GF-D8 (cell line): ENCODE measurements at places on chromosomes 12 and 14.

DNA sequence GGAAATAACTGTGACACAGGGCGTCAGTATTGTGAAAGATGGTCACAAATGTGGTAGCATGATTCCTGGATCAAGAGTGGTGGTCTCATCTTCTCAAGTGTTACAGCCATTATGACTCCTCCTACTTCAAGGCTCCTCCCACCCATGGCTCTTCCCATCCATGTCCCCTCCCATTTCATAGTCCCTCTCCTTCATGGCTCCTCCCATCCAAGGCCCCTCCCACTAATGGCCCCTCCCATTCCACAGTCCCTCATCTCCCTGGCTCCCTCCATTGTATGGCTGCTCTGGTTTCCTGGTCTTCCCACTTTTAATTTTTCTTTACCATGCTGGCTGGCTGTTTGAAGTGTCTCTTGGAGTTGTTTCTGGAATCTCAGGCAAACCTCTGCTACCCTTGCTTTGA lies 1375.2 kb upstream of the TMEM132C start:
- DNase-seq, result no peak

GRCh38 chr14:96660123-96660522 lies 137.1 kb upstream of the VRK1 start:
- no peak for DNase-seq

DNA sequence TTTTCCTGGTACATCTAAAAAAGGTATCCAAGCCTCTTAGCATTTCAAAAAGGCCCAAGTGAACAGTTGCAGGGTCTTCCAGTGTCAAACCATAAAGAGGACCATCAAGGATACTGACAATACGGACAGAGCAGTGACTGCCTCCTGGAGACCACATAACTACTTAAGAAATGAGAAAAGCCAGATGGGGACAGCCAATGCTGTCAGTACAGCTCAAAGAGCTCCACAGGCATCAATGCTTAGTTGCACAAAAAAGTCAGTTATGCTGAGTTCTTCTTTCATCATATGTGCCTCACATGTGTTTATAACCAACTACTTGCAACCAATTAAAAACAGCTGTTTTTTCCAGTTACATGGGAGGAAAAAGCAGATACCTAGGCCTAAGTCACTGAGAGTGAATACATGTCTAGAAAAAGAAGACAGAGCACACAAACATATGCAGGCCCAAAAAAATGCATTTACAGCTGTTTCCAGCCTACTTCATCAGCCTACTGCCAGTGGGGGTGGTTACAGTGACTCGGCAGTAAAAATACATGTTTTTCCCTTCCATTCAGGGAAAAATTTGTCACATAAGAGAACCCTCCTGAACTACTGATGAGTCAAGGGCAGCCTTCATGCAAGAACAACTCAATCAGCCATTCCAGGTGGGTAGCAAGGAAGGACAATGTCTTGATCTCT lies 84.0 kb downstream of the DCAF5 start:
- peak; percentile 14 for DNase-seq

- no peak for DNase-seq
Measured at GRCh38 chr12:111202237-111202915, 166.5 kb downstream of the PHETA1 start.

- DNase-seq, result no peak
Measured at GRCh38 chr12:132838410-132839080, 9.9 kb upstream of the GOLGA3 start.

GRCh38 chr14:101010835-101011234 lies 107.3 kb upstream of the RTL1 start:
- DNase-seq, result no peak

DNA sequence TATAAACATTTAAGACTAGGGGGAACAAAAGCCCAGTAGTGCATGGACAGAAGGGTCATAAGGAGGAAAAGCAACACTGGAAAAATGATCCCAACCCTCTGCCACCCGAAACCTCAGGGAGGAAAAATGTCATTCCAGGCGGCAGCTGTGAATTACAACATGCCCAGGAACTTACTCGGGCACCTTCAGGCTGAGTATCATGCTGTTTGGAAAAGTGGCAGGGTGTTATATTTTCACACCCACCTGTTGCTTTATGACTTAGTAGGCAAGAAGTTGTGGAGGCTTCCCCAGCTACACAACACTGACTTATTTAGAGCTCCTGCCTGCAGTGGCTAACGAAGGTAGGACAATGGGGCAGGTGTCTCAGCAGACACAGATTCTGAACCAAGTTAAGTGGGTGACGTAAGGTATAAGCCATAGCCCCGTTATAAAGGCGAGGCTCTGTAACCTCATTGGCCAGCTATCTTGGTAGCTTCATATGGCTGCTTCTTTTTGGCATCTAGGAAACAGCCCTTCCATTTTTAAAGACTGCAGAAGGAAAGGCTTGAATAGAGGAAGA lies 96.1 kb upstream of the IFNG-AS1 start:
- no peak for DNase-seq

- DNase-seq, result no peak
Measured at GRCh38 chr12:75818863-75819262, 212.7 kb downstream of the PHLDA1 start.

- no peak for DNase-seq
Measured at GRCh38 chr12:69000540-69001243, 67.7 kb upstream of the CPM start.

DNA sequence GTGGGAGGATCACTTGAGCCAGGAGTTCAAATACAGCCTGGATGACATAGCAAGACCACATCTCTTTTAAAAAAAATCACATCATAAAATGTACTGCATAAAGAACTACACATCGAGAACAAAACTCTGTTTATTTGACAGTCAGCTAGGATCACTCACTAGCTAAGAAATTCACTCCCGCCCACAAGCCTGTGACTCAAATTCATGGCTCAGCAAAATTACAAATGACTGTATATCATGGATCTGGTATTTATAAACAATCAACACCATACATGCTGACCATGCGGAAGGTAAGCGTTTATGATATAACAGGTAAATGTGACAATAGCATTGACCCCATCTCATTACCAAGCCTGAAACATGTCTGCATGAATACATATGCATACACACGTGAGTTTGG lies 206.5 kb downstream of the EFCAB11 start:
- DNase-seq, result no peak

DNA sequence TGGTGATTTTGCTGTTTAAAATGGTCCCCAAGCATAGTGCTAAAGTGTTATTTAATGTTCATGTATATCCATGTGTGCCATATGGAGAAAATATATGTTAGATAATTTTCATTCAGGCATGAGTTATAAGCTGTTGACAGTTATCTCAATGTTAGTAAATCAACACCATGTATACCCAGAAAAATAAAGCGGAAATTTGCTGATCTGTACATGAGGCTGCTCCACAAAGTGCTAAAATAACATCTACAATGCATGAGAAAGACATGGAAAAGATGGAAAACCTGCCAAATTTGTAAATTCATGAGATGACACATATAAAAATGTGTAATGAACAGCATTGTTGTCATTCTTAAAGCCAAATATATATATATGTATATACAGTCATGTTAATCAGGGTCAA lies 1199.2 kb downstream of the FSCB start:
- no peak for DNase-seq

- DNase-seq, result no peak
Measured at GRCh38 chr12:87323369-87323768, 705.8 kb downstream of the C12orf50 start.

DNA sequence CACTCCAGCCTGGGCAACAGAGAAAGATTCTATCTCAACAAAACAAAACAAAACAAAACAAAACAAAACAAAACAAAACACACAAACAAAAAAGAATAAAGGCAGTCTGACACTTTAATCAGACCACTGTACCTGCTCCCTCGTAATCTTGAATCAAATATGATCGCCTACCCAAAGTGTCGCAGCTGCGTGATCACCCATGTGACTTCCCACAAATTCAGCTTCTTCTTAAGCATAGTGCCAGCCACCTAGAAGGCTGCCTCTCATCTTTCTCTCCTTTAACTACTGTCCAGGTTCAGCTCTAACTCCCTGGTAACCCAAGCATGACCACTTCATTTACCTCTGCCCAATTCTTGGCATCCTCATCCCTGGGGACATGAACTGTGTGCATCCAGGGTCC lies 37.4 kb downstream of the FMNL3 start:
- no peak for DNase-seq

DNA sequence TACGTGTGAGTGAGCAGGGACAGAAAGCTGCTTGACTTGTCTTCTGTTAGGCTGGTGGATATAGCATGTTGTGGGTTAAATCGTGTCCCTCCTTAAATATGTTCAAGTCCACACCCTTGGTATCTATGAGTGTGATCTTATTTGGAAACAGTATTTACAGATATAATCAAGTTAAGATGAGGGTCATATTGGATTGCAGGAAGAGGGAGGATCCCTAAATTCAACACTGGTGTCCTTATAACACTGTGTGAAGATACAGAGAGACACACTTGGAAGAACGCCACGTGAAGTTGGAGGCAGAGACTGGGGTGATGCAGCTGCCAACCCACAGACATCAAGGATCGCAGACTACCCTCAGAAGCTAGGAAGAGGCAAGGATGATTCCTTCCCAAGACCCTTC lies 275.2 kb upstream of the SSTR1 start:
- no peak for DNase-seq

- DNase-seq, result no peak
Measured at GRCh38 chr12:119988472-119989360, at the start of gene BICDL1. Gene BICDL1 (plus strand): TSS chr12:119989236. CDS start chr12:119989869, 633 bp downstream.

DNA sequence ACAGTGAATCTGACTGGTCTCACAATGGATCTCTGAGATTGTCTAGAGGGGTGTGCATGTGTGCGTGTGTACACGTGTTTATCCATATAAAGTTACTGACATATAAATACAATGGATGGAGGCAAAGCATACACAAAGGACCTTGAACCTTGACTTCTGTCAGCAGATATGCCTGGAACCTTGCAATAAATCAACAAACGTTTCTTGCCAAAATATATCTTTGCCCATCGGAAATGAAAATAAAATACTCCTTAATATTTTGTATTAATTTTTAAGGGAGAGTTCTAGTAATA lies 52.1 kb upstream of the KCNJ8 start:
- no peak for DNase-seq

DNA sequence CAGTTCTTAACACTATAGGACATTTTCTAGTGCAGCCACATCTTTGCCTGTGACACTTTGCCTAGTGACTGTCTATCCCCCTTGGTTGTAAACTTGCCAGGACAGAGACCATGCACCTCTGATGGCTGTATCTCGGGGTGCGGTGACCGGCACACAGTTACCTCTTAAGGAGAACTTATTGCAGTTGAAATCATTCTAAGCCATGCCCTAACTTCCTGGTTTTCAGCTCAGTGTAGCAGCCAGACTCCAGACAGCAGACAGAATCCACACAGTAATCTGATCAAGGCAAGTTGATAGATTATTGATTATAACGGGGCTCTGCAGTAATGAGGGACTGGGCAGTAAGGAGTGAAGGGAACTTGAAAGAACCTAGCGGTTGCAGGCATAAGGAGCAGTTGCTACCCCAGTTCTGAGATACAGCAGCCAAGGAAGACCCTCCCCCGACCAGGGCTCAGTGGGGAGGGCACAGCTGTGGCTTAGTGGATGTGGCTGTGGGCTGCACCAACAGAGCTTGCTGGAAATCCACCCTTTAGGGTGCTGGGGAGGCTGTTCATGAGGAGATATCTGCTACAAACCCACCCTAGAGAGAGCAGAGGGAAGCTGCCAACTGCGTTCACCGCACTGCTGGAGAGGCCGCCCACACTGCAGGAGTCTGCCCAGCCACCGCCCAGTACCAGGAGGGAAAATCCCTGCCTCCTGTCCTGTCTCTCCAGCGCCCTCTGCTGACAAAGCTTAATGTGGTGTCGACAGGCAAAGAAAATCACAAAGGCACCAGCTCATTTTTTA lies 58.2 kb upstream of the BEGAIN start:
- DNase-seq, result peak; percentile 60

DNA sequence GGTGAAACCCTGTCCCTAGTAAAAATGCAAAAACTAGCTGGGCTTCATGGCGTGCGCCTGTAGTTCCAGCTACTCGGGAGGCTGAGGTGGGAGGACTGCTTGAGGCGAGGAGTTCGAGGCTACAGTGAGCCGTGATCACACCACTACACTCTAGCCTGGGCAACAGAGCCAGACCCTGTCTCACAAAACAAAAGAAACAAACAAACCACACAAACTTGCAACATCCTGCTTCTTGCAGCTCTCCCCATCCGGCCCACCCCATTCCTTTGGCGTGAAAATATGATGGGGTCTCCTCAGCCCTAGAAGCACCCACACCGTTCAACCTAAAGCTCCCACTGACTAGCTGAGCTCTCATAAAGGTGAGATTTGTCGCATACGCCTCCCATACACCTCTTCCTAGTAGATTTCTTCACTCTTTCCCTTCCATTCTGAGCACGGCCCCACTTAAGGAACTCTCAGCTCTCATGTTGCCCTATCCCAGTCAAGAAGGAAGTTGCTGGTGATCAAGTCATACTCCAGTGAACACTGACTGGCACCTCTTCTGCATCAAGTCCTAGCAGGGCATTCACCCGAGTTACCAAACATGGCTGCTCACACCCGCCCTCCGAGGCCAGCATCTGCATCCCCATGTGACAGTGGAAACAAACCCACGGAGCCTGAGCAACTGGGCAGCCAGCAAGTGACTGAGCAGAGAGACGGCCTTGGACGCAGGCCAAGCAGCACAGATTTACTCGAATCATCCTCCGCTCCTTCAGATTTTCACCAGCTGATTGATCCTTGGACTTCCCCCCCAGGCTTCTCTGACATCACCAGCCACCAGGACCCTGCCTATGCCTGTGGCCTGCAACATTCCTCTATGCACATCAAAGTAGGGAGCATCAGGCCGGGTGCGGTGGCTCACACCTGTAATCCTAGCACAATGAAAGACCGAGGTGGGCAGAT lies 18.9 kb upstream of the CD27 start:
- DNase-seq, result peak; percentile 67

DNA sequence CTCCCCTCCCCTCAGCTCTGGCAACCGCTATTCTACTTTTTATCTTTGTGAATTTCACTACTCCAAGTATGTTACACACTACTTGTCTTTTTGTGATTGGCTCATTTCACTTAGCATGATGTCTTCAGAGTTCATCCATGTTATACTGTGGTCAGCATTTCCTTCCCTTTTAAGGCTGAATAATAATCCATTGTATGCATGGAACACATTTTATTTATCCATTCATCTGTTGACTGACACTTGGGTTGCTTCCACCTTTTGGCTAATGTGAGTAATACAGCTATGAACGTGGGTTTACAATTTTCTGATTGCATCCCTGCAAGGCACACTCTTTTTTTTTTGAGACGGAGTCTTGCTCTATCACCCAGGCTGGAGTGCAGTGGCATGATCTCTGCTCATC lies 53.0 kb upstream of the FUT8 start:
- DNase-seq, result no peak

- no peak for DNase-seq
Measured at GRCh38 chr12:25276199-25276937, 25.6 kb upstream of the KRAS start.

DNA sequence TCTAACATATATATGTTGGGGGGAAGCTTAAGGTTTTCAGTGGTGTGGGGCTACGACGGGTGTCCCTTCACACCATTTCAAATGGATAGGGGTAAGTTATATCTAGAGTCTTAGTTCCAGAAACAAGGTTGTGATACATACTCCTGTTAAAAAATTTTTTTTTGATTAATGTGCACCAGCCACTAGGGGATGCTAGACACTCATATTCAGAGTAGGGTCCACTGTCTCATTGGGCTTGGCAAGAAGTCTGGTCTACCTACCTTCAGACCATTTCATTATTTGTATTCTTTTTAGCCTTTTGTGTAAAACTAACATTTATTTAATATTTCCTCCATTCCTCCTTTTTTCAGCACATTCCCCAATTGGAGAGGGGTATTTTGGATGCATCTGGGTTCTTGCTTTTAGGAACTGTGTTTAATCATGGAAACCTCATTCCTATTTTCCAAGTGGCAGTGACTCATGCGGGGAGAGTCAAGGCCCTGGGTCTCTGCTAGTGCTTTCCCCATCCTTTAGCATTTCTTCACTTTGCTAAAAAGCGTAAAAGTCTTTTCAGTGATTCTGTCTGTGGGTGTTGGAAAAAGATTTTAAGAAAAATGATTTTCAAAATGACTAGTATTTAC lies 33.4 kb downstream of the ANO4 start:
- peak; percentile 4 for DNase-seq
